GM18507 (cell line): ENCODE measurements at places on chromosomes 3 and 15.
A peak's percentile ranks its signal among the peaks of the same experiment; 100 is the strongest.

GRCh38 chr15:30985081-30985531 lies 6.3 kb downstream of the MTMR10 start:
- DNase-seq, result no peak

DNA sequence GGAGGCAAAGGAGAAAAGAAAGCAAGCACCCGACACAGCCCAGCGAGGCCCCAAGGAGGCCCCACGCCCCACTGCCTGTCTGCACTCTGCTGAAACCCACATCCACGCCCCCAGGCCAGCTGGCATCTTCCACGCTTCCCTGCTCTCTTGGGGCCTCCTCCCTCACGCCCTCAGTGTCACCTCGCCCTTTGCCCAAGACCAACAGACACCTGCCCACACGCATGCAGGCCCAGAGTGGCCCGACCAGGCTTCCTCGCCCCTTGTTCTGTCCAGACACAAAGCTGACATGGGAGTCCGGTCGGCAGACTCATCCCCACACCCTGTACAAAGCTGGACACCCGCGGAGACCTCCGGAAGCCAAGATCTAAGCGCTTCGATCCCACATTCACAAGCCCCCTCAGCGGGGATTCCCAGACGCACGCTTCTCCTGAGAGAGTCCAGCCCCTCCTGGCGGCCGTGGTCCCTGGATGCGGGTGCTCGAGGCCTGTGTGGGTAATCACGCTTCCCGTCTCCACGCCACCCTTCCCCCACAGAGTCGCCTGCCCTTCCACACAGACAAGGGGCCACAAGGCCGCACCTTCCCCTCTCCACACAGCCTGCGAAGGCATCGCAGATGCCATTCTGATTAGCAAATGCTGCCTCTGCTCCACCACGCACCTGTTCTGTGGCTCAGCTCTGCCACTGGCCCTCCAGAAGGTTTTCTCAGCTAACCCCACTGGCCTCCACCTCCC lies 176.6 kb downstream of the XXYLT1 start:
- peak; percentile 54 for DNase-seq

- no peak for DNase-seq
These were observed 32.4 kb downstream of the PAK2 start for GRCh38 chr3:196772102-196772501.

- DNase-seq, result no peak
These were observed 57.8 kb downstream of the GRIP2 start for GRCh38 chr3:14482271-14482721.

- no peak for DNase-seq
These were observed 108.3 kb downstream of the OCA2 start for GRCh38 chr15:27990521-27991515.

DNA sequence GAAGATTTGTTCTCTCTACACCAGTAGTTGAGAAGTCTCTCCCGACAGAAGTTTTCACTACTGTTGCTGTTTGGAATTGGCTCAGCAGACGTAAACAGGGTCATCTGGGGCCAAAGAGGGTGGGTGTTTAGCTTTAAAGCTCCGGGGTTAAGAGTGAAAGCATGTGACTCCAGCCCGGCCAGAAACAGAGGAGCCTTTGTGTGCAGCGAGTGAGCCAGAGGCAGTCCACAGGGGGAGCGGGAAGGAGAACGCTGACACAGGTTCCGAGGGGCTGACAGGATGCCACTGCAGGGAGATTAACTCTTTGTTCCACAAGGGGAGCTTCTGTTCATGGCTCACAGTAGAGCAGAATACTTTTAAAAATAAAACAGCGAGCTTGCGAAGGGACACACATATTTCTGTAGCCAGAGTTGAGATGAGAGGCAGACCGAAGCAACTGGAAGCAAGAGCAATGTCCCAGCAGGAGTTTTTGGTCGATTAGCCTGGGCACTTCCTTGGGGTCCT lies 26.9 kb downstream of the BMF start:
- DNase-seq, result no peak

GRCh38 chr3:138180375-138181029 lies 5.8 kb upstream of the DBR1 start:
- DNase-seq, result no peak

DNA sequence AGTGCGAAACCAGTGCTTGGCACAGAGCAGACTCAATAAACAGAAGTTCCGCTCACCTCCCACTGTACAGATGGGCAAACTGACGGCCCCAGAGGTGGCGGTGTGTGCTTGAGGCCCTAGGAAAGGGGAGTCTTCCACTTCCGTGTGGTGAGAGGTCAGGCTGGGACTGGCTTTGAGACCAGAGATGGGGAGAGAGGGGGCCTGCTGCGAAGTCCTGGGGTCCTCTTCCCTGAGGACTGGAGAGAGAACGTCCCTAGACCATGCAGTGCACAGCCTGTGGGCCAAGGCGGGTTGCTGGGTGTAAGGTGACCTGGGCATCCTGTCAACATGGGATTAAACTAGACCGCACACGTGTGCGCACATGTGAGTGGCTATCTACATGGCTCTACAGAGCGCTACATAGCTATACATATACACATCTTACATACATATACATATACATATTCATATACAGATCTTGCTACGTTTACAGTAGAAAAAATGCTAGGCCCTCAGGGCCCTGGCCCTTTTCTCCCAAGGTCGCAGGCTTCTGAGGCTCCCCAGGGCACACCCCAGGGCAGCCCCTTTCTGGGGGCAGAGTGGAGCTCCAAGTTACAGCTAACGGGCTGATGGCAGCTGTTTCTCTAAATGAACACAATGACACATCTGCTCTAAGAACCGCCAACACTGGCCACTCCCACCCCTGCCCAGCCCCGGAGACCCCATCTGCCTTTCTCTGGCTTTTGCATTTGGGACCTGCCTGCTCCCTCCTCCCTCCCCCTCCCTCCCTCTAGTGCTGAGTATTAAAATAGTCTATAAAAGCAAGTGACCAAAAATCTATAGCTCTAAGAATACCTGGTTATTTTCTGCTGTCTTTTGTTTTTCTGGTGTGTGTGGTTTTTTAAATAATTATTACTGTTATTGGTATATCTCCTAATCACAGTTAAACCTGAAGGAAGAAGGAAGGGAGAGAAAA lies 47.0 kb downstream of the HCN4 start:
- DNase-seq, result no peak

DNA sequence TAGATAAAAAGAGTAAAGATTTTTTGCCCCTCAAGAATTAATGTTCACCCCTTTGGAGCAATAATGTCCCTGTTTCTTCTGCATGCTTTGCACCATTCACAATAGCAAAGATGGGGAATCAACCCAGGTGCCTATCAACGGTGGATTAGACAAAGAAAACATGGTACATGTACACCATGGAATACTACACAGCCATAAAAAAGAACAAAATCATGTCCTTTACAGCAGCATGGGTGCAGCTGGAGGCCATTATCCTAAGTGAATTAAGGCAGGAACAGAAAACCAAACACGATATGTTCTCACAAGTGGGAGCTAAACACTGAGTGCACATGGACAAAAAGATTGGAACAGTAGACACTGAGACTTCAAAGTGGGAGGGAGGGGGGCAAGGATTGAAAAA lies 35.2 kb downstream of the AAGAB start:
- DNase-seq, result no peak

DNA sequence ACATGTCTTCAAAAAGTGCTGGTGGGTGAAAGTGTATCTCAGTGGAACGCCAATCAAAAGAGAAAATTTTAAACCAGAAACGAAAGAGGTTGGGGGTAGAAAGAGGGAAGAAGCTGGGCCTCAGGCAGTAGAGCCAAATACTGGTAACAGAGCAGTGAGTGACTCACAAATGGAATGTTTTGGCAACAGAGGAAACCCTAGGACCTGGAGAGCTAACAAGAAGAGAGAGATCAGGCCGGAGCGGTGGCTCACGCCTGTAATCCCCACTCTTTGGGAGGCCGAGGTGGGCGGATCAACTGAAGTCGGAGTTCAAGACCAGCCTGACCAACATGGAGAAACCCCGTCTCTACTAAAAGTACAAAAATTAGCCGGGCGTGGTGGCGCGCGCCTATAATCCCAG lies 450.8 kb upstream of the NAALADL2 start:
- no peak for DNase-seq

DNA sequence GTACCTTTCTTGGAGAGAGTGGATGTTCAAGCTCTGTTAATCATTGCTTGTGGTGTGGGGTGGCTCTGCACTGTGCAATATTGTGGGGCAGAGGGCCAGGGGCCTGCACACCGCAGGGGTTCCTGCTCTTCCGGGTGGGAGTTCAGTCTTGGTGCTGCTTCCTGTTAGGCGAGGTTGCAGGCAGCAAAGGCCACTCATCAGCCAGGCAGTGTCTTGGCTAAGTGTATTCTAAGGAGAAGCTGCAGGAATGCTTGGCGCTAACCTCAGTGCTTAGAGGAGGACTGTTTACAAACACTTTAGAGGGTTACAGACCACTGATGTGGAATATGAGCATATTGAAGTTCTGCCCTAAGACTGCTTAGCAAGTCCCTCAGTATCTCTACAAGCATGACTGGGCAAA lies 81.7 kb downstream of the CEP63 start:
- no peak for DNase-seq

DNA sequence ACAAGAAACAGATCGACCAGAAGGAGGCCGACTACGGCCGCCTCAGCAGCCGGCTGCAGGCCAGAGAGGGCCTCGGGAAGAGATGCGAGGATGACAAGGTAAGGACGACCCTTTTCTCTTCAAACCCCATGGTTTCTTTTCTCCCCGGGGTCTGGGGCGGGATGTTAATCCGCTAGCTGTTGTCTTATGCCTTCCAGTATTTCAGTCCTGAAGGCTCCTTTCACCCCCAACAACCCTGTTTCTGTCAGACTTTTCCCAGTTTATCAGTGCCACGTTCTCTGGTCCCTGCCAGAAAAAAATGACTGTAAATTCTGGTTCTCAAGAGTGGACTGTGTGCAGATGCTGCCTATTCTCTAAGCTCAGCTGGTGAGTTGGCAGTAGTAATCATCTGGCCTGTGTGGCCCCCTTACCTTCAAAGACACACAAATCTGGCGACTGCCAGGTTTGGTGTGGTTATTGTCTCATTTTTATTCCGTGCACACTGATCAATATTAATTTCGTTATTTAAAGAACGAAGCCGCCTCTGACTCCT lies 806 bp downstream of the GOLM2 start:
- DNase-seq, result no peak

- peak; percentile 38 for DNase-seq
These were observed 155.7 kb downstream of the LPP start for GRCh38 chr3:188309437-188310269.

- no peak for DNase-seq
These were observed 9.4 kb downstream of the SLC6A20 start for GRCh38 chr3:45786801-45787495.

- no peak for DNase-seq
These were observed 148.3 kb downstream of the FEZF2 start for GRCh38 chr3:62225051-62225450.

GRCh38 chr3:134543113-134543512 lies 57.3 kb downstream of the CEP63 start:
- DNase-seq, result no peak

- no peak for DNase-seq
These were observed 281.3 kb upstream of the LMCD1 start for GRCh38 chr3:8220291-8220690.

DNA sequence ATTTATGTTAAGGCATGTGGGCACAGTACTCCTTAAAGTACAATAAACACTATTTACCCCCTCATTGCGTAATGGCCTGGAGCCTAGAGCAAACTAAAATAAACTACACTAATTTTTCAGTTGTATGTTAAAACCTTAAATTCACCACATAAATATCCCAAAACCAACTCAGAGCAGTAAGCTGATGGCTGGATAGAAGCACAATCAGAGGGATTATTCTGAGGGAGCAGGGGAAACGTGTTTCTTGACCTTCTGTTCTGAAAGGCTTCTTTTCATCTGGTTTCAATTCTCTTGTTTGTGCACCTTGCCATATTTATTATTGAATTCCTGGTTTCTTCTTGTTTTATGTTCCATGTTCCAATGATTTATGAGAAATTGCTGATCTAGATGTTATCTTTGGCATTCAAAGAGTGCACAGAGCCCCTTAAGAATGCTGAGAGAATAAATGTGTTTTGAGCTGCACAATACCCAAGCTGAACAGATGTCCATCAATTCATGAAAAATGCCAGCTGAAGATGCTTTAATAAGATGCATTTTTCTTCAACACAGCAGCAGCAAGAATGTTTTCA lies 29.6 kb downstream of the RPL22L1 start:
- DNase-seq, result no peak

GRCh38 chr3:128730471-128730870 lies 4.5 kb downstream of the RAB7A start:
- no peak for DNase-seq

DNA sequence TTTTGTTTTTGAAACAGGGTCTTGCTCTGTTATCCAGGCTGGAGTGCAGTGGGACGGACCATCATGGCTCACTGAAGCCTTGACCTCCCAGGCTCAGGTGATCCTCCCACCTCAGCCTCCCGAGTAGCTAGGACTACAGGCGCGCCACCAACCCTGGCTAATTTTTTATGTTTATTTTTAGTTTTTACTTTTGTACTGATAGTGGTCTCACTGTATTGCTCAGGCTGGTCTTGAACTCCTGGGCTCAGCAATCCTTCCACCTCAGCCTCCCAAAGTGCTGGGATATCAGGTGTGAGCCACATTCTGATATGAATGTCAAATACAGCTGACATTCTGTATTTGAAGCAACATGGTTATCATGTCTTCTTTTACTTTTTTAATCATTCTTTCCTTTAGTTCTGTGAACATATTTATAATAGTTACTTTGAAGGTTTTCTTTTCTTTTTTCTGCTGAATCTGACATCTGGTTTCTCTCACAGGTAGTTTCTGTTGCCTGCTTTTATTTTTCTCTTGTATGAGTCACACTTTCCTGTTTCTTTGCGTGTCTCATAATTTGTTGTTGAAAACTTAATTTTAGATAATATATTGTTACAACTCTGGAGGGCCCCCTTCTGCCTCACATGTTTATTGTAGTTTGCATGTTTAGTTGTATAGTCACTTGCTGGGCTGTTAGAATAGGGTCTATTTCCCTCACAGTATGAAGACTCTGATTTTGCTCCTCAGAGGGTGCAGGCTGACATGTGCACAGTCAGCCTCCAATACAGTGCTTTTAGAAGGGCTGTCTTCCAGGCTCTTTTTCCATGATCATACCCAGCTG lies 8.4 kb upstream of the CNTN4 start:
- no peak for DNase-seq

GRCh38 chr15:63025460-63025859 lies 17.1 kb upstream of the TPM1 start:
- no peak for DNase-seq

GRCh38 chr3:129605203-129605921 lies 1.1 kb downstream of the PLXND1 start:
- DNase-seq, result no peak

DNA sequence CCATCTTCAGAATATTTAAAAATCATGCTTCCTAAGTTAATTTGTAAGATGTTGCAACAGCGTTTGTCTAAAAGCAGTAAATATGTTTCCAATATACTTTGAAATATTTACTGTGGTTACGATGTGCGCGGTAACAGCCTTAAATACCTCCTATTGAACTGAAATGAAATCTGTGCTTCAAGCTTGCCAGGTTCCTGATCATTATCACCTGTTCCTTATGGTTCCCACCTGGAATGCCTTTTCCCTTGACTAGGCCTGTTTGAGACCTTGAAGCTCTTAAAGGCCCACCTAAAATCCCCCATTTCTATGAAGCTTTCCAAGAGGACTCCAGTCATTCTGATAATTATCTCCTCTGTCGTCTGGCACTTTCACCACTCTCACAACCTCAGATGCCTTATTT lies 146.7 kb downstream of the NAALADL2 start:
- no peak for DNase-seq
